ELF-1 (cell line): ENCODE measurements at places on chromosomes 4 and X.

GRCh38 chr4:25792200-25792791, 70.5 kb downstream of the SEL1L3 start:
- peak; percentile 50 for DNase-seq

DNA sequence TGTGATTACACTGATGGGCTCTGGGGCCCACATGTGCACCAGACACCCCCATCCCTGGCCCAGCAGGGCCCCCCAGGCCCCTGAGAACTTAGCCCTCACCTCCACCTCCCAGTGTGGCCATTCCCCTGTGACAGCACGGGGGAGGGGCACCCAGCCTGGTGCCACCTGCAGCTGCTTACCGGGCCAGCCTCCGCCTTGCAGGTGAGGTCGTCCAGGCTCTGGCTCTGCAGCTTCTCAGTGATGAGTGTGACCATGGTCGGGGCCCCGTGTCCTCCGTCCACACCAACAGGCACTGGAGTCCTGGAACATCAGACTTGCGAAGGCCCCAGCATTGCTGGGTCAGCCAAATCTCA, 15.6 kb downstream of the FAM53A start:
- no peak for DNase-seq

DNA sequence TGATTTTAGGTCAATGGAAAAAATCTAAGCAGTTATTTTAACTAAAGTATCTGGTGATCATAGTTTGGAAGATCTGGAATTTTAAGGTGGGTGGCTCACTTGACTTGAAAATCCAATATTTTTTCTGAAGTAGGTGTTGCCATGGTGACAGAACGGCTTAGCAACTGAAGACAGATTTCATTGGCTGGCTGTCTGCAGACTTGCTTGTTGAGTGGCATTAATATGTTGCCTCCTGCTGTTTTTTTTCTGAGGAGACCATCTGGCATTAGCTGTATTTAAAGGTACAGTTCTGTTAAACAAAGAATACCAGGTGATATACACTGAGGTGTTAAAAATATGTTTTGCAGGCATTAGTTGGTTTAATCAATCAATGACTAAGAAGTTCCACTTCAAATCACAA, 19.8 kb downstream of the CPE start:
- DNase-seq = no peak

DNA sequence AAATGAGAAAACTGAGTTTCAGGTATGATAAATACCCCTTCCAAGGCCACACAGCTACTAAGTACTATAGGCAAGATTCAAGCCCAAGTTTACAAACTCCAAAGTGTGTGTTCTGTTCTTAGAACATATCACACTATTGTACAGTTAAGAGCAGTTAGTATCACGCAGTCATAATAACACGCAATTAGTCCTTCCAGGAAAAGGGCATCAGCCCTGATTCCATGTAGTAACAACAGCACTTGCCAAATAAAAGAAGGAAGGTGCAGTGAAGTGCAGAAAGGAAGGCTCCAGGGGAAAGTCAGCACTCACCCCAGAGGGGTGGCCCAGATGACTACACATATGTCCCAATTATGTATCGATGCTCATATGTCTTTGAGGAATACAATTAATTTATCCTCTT, 4.4 kb downstream of the TASL start:
- DNase-seq = no peak

DNA sequence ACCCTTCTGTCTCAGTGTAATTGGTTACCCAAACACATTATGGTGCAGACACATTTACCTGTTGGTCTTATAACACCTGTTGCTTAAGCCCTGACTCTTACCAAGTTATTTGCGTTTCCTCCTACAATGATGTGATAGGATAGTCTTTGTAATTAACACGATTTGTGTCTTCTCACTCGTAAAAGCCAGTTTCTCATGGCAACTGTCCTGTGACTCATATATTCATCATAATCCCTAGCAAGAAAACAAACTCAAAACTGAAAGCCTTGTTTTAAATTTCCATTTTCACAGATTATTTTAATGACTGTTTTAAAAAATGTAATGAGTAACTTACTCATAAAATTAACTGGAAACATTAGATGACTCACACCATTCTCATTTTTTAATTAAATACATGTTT, 495.2 kb downstream of the NLGN4X start:
- no peak for DNase-seq

DNA sequence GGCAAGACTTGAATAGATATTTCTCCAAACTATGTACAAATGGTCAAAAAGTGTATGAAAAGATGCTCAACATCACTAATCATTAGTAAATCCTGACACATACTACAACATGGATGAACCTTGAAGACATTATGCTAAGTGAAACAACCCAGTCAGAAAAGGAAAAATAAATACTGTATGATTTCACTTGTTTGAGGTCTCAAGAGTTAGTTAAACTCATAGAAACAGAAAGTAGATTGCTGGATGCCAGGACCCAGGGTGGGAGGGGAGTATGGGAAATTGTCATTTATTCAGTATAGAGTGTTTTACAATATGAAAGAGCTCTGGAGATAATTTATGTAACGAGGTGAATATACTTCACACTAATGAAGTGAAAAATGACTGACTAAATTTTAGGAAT, 32.4 kb downstream of the PRMT9 start:
- no peak for DNase-seq

GRCh38 chrX:128759745-128760144, 707.5 kb upstream of the ACTRT1 start:
- no peak for DNase-seq

- no peak for DNase-seq
Measured at GRCh38 chr4:2443061-2443730, 24.4 kb downstream of the CFAP99 start.

DNA sequence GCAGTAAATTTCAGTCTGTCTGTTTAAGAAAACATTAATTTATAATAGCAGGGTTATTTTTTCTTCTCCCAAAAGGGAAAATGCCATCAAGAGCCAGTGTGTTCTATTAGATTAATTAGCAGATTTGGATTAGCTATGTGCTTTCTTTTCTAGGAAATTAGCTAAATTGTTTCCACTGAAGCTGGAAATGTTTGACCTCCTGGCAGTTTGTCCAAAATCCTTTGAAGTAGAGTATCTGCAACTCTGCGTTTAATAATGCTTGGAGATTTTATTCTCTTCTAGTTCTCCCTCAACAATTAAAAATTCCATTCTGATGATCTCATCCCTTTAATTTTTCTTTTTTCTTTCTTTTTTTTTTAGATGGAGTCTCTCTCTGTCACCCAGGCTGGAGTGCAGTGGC, 27.1 kb upstream of the HOPX start:
- DNase-seq = no peak

- peak; percentile 29 for DNase-seq
Measured at GRCh38 chr4:186297013-186297645, 31.1 kb downstream of the F11 start.

DNA sequence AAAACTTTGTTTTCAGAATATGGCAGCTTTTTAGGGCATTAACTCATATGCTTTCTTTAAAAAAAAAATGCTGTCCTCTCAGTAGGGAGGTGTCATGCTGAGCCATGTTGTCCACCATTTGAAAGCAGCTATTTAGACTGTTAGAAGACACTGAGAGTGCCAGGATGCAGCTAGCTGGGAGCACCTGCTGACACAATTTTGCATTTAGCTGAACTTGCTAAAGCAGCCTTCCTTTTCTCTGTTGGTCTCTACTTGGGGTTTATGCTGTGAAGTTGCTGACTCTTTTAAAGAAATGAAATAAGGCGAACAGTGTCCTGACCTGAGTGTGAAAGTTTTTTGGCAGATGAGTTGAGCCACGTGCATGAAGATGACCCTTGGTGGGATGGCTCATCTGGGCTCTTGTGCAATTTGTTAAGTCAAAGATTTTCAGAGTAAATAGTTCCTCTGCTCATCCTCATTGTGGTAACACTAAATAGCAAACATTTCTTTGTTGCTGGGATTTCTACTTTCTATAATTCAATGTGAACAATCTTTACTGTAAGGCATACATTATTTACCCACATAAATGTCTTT, 64.5 kb downstream of the CDS1 start:
- DNase-seq = peak; percentile 17

GRCh38 chr4:74523096-74523495, 78.2 kb downstream of the AREG start:
- no peak for DNase-seq

DNA sequence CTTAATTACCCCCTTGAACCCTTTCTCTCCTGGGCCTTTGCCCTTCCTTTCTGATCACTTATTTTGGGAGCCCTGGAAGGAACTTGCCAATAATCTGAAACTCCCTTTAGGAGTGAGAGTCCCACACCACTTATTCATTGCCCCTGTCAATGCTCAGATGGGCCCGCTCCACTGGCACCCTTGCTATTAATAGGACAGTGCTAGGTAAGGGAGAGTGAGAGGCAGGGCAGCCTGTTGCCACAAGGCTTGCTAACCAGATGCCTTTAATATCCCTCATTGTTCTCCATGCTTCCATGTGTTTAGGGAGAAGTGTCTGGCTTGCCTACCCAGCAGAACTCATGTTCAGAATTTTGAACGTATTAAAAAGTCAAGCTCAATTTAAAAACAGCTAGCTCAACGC, 1.7 kb upstream of the NHS start:
- no peak for DNase-seq

DNA sequence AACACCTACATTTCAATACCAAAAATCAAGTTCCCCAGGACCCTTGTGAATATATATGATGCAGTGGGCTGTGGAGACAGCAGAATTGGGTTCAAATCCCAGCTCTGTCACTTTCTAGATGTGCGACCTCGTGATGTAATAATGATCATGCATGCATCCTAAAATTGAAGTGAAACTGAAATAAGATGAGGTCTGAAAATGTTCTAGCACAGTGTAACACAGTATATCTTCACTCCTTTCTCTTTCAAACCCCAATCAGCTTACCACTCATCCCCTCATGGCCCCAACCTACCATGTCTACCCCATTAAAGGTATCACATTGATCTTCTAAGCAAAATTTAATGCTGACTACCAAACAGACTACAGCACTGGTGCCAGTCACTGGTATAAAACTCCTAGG, 69.9 kb upstream of the BRS3 start:
- DNase-seq = no peak

DNA sequence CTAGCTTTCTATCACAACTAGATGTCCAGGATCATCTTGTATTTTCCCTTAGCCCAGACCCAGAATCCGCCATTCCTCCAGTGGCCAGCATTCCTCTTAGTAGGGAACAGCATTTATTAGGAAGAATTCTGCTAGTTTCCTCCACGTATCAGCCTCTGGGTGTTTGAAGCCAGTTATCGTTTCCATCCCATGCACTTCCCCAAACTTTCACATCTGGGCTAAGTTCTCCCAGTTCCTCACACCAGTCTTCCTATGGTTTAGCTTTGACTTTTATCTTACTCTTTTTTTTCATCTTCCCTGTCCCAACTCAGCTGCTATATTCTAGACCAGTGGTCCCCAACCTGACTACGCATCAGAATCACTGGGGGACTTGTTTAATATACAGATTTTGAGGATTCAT, 53.5 kb upstream of the PRSS48 start:
- DNase-seq = no peak

GRCh38 chrX:39427492-39427891, 626.2 kb downstream of the MID1IP1 start:
- no peak for DNase-seq

GRCh38 chr4:56603297-56603696, 77.8 kb downstream of the HOPX start:
- no peak for DNase-seq

- DNase-seq = no peak
Measured at GRCh38 chr4:122842392-122842791, 15.8 kb downstream of the FGF2 start.

GRCh38 chr4:153269218-153269990, 65.2 kb downstream of the TRIM2 start:
- no peak for DNase-seq

DNA sequence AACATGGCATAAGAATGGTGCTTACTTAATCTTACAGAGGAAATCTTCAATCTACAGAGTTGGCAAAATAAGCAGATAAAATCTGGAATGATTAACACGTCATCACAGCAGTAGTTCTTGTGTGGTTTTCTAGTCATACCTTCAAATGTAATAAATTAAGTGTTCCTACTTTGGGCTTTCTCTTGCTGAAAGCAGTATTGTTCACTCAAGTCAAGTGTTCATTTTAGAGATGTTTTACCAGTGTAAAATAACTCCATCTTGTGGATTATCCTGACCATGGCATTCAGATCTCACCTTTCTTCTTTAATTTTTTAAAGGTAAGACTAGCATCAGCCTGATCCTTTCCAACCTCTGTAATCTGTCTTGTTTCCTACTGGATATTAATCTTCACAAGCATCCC, 72.9 kb downstream of the ADAMTS3 start:
- DNase-seq = no peak

DNA sequence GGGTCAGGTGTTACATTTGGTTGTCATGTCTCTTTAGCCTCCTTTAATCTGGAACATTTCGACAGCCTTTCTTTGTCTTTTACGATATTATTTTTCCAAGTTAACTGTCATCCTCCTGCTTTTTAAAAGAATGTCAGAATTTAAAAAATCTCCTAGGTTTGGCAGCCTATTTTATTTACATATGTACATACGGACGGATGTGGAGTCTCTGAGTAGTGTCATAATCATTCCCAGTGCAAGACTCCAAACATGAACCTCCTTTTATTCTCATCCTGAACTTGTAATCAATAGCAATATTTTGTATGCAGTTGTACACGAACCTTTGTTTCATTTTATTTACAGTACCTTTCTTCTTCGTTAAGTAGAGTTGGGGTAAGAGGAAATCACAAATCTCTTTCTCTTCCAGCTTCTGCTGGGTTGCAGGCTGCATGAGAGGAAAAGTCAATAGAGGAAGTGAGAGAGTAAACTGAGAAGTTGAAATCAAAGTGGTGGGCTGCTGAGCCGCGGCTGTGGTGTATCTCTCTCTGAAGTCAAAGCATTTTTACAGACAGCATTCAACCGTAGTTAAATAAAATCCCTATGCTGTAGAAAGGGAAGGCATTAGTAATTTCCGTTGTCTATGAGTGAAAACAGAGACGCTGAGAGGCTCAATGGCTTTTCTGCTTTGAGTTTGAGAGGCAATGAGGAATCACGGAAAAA, 53.9 kb upstream of the RPS6KA3 start:
- no peak for DNase-seq

- DNase-seq = no peak
Measured at GRCh38 chrX:84956304-84956703, 47.4 kb upstream of the APOOL start.

- DNase-seq = no peak
Measured at GRCh38 chrX:110512341-110512740, 153.7 kb downstream of the RTL9 start.

- DNase-seq = no peak
Measured at GRCh38 chr4:133152831-133153481, 3.9 kb downstream of the PCDH10 start.

DNA sequence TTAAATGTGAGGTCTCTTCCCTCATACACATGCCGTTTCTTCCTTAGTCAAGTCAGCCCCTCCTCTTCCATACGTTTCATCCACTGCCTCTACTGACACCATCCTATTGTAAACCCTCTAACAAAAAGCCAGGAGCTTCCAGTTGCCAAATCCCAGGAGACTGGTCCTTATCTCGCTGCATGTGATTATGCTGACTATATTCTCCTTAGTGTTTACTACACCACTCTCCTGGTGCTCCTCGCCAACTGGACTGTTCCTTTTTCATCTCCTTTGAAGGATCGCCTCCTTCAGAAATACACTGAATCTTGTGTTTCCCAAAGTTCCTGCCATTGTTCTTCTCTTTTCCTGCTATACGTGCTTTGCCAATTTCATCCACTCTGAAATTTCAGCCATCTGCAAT, 27.7 kb downstream of the MAML3 start:
- DNase-seq = no peak
